ENCODE measurements at places on chromosomes 16 and 17.

DNA sequence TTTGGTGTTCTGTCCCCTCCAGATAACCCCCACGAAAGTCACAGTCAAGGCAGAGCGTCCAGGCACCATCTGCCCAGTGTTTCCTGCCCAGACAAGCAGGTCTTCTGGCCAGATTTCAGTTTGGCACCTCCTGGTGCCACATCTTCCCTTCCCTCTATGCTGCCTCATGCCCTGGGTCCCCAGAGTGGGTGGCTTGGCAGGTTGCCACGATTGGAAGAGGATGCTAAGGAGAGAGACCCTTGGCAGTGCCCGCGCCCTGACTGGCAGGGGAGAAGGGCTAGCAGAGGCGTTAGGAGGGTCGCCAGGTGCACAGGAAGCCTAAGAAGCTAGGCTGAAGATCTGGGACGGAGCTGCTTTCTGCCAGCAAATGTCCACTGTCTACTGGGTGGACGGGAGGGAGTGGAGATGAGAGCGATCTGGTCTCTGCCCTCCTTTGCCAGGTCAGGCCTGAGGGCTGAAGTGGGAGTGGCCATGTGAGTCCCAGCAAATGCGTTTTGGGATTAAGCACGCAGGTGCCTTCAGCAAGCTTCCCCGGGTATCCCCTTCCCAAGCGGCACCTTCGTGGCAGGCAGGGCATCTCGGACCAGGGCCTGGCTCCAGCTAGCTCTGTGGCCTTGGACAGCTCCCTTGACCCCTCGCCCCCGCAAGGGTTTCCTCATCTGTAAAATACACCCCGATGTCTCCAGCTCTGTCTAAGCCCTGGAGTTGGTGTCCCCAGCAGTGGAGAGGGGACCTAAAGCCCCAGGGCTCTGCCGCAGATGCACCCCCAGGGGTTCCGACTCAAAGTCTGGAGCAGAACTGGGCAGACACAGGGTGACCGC is 13.4 kb upstream of the CD300A start:
- no peak for DNase-seq

- no peak for DNase-seq
Observed at GRCh38 chr17:4023220-4023619, 59.0 kb upstream of the ATP2A3 start.

GRCh38 chr16:28163699-28164098 is 48.1 kb downstream of the XPO6 start:
- no peak for DNase-seq

- no peak for DNase-seq
Observed at GRCh38 chr17:76382803-76383545, 1.4 kb upstream of the SPHK1 start.

DNA sequence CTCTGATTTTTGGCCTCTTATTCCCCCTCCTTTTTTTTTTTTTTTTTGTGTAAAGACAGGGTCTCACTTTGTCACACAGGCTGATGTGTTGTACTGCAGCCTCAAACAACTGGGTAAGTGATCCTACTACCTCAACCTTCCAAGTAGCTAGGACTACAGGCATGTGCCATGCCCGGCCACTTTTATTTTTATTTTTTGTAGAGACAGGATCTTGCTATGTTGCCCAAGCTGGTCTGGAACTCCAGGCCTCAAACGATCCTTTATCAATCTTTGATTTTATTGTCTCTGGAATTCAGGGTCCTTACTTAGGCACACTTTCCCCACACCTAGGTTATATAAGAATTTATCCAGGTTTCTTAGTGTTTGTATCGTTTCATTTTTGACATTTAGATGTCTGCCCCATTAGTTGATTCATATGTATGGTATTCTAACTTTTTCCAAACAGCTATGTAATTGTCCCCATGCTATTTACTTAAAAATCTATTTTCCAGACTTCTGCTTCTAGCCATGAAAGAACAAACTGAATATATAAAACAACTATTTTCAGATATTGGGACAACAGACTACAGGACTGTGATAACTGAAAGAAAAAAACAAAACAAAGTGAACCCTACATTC is 13.9 kb downstream of the CMC2 start:
- no peak for DNase-seq

- no peak for DNase-seq
Observed at GRCh38 chr16:10090816-10091215, 91.4 kb downstream of the GRIN2A start.
